ENCODE measurements at places on chromosomes 12 and 14.

DNA sequence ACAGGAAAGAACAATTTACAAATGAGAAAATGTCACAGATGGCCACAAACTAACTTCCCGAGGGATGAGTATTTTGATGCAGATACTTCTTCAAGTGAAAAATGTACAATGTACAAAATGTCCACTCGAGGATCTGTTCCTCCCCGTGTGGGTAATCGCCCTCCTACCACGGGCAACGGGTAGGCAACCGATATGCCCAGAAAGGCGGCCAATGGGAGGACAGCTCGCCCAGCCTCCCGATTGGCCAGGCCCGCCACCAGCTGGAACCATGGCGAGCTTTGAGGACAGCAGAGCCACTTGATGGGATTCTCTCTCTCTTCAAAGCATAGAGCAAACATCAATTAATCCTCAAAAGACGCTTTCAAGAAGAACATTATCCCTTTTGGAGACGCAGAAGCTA, 42.3 kb downstream of the DPF3 start:
- no peak for DNase-seq

DNA sequence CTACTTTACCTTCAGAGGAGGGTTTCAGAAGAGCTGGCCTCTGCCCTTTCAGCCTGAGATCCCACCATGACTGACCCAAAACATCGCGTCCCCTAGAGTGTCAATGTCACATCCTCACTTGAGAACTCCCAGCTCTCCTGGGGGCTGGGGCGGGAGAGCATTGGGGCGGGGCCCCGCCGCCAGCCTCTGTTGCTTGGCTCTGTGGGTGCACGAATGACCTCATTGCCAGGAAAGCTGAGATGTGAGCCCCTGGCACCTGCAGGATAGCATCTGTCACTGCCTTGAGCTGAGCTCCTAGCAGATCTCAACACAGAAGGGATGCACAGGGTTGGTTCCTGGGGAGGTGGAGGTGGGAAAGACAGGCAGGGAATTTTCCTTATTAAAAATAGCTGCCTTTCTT, 20.6 kb upstream of the MYL2 start:
- no peak for DNase-seq

- no peak for DNase-seq
Observed at GRCh38 chr12:123070267-123071081, 80.4 kb downstream of the PITPNM2 start.

- DNase-seq = no peak
Observed at GRCh38 chr12:118773956-118774723, 207.2 kb upstream of the SRRM4 start.

- DNase-seq = no peak
Observed at GRCh38 chr12:117365049-117365616, 3.7 kb upstream of the NOS1 start.

DNA sequence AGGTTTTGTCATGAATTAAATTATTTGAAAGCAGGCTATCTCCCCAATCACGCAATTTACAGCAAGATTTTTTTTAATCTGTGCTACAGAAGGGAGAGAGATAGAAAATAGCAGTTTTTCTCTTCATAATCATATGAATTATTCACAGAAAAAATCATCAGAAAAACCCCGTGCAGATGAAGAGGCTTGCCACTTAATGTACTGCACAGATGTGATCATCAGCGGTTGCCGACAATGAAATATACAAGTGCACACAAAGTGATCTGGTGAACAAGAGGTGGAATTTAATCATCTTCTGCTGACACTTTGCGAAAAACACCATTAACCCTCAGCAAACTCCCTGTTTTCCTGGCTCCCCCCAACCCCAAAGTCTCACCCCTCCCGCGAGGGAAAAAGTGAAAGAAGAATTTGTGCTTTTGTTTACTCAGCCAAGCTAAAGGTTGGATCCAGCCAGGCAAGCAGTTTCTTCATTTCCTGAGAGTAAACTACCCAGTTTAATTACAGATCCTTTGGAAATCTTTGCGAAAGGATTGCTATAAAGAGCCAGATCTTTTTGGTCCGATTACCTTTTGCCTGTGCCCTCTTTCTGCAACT, 3.1 kb upstream of the LMO3 start:
- no peak for DNase-seq

DNA sequence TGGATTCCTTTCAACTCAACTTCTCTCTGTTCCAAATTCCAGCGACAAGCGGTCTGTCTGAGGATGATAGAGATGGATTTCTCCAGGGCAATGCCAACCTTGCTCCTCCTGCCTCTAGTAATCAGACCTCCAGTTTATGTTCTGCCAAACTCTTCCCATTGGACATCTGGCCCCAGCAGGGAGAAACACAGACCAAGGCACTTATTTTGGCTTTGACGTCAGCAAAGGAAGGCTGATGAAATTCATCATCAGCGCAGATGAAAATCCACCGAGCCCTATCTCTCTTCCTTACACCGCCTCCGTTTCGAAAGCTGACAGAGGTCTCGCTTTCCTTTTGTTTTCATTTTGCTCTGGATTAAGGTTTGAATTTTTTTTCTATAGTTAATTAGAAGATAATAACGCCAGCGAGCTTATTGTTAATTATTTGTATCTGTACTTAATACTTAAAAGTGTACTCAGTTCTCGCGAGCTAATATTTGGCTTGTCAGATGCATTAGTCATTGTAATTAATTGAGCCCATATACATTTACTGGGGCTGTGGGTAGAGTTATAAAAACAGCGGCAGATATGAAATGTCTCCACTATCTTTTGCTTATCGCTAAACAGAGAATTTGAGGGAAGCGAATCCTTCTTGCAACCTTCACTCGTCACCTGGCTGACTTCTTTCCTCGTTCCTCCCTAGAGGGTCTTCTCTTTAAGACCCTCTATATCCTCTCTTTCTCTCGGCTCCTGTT, 35.9 kb upstream of the MED13L start:
- DNase-seq = no peak

DNA sequence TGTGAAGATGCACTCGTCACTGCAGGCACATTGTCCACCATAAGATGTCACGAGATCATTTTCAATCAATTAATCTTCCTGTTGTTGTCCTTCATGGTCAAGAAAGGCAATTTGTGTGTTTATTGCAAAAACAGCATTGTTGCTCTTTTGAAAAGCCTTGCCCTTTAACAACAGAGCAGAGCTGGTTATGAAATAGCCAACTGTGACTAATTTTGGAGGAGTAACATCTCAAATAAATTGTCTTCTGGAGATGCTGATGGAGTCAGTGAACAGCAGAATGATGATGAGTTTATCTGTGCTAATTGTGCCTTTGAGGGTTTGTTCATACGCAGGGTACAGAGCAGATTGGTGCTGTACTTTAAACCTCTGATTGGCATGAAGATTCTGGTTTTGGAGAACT, 88.3 kb upstream of the E2F7 start:
- no peak for DNase-seq

GRCh38 chr14:105061428-105062047, 3.7 kb downstream of the GPR132 start:
- DNase-seq = no peak

DNA sequence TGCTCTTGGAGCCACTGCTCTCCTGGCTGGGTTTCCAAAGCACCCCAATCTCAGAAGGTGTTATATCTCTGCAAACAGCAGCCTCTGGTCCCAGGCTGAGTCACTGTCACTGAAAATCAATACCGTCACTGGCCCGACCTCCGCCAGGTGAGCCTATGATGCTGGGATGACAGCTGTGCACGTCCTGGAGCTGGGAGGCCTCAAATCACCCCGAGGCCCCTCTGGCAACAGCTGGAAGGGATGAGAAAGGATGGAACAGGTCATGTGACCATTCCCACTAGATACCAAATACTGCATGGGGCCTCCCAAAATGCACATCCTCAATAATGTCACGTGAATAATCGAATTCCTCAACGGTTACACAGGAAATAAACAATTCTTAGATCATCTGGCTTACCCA, 190.8 kb downstream of the TTC7B start:
- DNase-seq = no peak

DNA sequence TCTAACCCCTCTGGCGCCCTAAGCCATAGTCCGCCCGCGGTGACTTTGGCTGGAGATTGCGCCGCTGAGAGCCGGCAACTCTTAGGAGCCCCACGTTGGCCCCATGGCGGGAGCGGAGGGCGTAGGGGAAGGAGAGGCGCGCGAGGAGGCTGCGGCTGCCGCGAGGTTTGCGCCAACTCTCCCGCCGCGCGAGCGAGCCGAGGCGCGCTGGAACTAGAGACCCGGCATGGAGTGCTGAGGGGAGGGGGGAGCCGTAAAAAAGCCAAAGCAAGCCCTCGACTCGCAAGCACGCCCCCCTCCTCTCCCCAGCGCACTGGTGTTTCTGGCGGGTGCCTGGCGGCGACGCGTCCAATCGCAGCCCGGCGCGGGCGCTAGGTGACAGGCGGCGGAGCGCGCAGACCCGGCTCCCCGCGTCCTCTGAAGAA, at the start of gene SYT10:
Gene SYT10 (minus strand): TSS at position 233 of the 425 bp plus-strand sequence. CDS start 297 bp downstream, outside the sequence.
- no peak for DNase-seq

DNA sequence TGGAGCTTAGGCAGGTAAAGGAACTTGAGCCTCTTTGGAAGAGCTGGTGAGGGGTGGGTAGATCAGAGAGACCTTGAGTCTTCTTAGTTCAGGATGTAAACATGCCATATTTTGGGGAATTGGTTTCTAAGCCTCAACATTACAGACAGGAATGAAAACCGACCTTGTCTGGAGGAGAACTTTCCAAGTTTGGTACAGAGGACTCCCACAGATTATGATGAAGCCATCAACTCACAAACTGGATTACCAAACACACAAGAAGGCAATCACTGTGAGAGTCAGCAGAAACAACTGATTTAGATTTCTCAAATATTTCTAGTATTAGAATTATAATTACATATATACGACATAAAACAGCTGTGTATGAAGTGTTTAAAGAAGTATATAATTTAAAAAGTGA, 22.3 kb upstream of the AMN1 start:
- no peak for DNase-seq

- no peak for DNase-seq
Observed at GRCh38 chr12:54432815-54433164, 13.7 kb upstream of the ITGA5 start.

DNA sequence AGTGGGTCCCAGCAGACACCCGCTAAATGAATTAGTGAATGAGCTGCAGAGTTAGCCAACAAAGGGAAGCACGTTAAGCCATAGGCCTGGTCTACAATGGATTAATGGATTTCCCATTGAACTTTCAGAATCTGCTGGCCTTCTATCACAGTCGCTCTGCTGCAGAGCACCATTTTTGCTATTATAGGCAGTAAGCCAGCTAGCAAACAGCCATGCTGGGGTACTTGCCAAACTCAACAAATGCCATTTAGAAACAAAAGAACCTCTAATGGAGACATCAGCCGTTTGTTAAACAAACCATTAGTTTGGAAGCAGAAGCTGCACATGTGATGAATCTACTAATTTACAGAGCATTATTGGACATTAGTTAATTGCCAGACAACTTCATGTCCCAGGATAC, 181.1 kb upstream of the STXBP6 start:
- no peak for DNase-seq

DNA sequence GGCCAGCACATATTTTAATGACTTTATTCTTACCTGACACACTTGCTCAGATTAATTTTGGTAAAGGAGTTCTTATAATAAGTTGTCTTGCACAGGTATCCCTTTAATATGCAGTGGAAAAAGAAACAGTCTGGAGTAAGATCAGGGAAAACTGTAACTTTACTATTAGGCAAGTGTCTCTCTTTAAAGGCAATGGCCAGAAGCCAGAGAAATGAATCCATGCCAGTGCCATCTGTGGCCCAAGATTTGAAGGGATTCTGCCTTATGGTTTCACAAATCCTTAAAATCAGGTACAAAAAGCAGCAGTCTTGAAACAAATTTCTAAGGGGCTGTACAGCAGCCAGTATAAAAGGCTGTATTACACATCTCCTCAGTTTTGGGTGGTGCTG, 22.4 kb downstream of the NFYB start:
- no peak for DNase-seq

DNA sequence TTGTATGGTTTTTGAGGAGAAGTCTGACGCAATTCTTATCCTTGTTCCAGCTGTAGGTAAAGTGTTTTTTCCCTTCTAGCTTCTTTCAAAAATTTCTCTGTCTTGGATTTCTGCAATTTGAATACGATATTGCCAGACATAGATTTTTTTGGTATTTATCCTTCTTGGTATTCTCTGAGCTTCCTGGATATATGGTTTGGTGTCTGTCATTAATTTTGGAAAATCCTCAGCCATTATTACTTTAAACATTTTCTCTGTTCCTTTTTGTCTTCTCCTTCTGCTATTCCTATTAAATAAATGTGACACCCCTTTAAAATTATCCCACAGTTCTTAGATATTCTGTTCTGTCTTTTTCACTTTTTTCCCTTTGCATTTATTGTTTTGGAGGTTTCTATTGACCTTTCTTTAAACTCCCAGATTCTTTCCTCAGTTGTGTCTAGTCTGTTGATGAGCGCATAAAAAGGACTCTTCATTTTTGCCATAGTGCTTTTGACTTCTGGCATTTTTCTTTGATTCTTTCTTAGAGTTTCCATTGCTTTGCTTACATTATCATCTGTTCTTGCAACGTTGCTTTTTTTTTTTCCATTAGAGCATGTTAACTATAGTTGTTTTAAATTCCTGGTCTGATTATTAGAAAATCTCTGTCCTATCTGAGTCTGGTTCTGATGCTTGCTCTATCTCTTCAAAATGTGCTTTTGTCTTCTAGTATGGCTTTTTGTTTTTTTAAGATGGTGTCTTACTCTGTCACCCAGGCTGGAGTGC, 129.1 kb downstream of the MSRB3 start:
- no peak for DNase-seq

GRCh38 chr12:111138016-111138415, 217.6 kb upstream of the MYL2 start:
- no peak for DNase-seq

DNA sequence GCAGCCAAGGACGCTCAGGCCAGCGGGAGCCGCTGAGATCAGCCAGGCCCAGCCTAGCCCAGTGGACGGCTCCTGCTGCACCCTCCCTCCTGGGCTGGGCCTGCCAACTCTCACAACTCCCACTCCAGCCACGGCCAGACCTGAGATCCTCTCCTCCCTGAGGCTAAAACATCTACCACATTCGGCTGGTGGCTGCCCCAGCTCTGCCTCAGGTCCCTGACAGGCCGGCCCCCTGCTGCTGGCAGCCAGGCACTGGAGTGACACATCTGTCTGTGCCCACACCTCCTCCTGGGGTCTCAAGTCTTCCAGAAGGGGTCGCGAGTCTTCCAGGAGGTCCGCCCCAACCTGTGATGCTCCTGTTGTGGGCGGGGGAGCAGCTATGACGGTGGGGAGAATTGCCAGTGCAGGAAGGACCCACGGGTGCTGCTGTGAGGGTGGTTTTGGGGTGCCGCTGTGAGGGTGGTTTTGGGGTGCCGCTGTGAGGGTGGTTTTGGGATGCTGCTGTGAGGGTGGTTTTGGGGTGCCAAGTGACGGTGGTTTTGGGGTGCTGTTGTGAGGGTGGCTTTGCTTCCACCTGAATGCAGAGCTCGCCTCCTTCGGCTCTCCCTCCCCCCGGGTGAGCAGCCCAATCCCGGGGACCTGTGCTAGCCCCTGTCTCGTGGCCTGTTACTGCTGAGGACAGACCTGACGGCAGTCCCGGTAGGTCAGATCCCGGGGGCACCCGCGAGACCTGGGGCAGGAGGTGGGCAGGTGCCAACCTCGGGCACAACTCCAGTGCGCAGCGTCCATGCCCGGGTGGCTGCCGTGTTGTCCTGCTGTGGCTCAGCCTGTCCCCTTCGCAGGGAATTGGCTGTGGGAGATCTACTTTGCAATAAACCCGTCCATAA, 27.5 kb upstream of the C14orf180 start:
- DNase-seq = no peak

GRCh38 chr12:46217541-46218321, 51.1 kb downstream of the SLC38A1 start:
- DNase-seq = no peak
